ENCODE measurements at places on chromosomes 13 and 19. TPM values are rescaled to one million over a fixed set of nuclear protein-coding genes. Genes with fewer than 3 reads are reported as not detected.

OR4F17 gene
- total RNA-seq, result under 0.01 TPM

PSG11 gene
- total RNA-seq, result not detected

RNF113B gene
- not detected for total RNA-seq

ZNF135 gene
- 5.0 TPM for total RNA-seq

CEACAM5 gene
- not detected for total RNA-seq

LGALS7B gene
- total RNA-seq, result 1.0 TPM

ZNF154 gene
- total RNA-seq, result 3.6 TPM

GRK1 gene
- under 0.01 TPM for total RNA-seq

OVOL3 gene
- total RNA-seq, result not detected

NOVA2 gene
- under 0.01 TPM for total RNA-seq

C19orf81 gene
- total RNA-seq, result not detected

EDDM13 gene
- total RNA-seq, result not detected

ZNF329 gene
- total RNA-seq, result 12.5 TPM

SPHK2 gene
- 4.7 TPM for total RNA-seq

ANKRD10 gene
- 69.7 TPM for total RNA-seq

ZNF223 gene
- total RNA-seq, result 4.1 TPM

WDR87 gene
- total RNA-seq, result not detected

PCDH17 gene
- total RNA-seq, result 0.09 TPM

All from smooth muscle cell of bladder (primary cell).